NCI-H2081 (cell line): ENCODE measurements at places on chromosomes 11 and 22.
A peak's percentile ranks its signal among the peaks of the same experiment; 100 is the strongest.

GRCh38 chr11:123547180-123547579 is 107.2 kb downstream of the SCN3B start:
- no peak for DNase-seq

DNA sequence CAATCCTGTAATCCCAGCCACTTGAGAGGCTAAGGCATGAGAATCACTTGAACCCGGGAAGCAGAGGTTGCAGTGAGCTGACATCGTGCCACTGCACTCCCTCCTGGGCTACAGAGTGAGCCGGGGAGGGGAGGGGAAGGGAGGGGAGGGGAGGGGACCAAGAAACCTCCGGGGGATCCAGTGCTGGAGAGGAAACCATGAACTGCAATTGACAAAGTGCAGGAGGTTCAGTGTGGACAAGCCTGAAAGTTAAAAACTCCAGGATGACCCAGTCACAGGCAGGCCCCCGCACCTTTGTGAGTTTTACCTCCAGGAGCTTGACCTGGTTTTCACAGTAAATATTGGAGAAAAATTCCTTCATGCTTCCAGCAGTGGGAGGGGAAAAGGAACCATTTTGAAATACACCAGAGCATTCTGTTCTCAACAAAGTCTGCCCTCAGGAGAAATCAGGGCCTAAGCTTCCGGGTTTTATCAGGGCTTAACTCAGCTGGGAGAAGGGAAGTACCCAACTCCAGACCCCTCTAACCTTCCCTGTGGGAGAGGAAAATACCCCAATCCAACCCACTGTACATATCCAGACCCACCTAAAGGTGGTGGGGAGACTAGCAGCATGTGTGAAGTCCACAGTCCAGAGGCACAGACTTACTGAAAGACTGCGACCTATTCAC is 15.5 kb upstream of the ZFTA start:
- no peak for DNase-seq

DNA sequence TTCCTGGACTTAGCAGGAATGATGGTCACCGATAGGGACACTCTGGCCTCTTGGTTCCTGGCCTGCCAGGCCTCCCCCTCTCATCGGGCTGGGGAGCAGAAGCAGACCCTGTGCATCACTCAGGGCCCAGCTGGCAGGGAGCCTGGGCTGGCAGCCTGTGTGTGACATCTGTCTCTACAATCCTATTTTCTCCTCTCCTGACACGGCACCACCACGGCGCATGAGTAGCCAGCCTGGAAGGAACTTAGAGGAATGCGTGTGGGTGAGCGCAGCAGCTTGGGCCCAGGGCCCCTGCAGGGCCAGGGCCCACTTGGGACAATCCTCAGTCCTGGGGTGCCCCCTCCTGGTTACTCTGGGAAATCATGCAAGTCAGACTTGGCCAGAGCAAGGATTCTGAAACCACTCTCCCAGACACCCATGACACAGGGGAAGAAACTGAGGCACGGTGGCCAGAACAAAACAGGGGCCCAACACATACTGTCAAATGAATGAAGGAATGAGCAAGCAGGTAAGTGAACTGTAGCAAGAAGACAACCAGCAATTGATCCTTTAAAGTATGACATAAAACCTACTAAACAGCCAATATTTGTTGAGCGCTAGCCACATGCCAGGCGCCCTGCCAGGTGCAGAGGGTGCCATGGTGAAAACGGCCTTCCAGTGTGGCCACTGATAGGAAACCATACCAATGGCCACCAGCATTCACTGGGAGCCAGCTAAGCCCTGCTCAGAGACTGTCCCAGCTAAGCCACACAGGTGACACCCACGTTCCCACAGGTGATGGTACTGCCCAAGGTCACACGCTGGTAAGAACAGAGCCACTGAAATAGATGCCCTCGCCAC is 13.3 kb downstream of the RSPH14 start:
- DNase-seq: peak; percentile 53

- no peak for DNase-seq
These were observed 25.8 kb upstream of the LMO1 start for GRCh38 chr11:8289492-8289918.

DNA sequence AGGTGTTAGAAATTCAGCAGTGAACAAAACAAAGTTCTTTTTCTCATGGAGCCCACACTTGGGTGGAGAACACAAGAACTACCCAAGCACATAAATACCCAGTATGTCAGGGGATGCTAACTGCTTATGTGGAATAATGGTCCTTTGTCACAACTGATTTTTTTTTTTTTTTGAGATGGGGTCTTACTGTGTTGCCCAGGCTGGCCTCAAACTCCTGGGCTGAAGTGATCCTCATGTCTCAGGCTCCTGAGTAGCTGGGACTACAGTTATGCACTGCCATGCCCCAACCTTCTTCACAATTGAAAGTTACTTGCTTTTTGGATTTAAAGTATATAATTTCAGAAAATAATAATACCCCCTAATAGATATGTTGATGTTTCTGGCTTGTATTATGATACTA is 122.6 kb upstream of the RASSF10 start:
- no peak for DNase-seq

- DNase-seq: peak; percentile 15
These were observed 56.9 kb downstream of the MICAL2 start for GRCh38 chr11:12167061-12168000.

DNA sequence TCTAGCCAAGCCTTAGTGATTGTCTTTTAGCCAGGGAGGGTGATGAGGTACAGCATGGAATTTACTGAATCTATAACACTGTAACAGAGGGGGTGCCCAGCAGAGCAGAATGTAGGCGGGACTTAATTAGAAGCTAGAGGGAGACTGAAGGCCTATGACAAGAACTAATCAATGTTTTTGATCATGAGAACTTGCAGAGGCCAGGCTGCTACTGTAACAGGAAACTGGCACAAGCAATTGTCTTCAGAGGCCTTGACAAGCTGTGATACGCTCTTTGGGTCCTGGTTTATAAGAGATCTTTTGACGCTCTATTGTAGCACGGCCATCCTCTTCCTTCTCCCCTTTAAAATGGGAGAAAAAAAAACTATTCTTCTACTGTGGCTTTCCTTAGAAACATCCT is 1297.3 kb downstream of the JRKL start:
- DNase-seq: no peak

- DNase-seq: no peak
These were observed 11.1 kb downstream of the OR5B3 start for GRCh38 chr11:58395581-58395980.

GRCh38 chr11:79406376-79406775 is 34.5 kb downstream of the TENM4 start:
- DNase-seq: no peak

DNA sequence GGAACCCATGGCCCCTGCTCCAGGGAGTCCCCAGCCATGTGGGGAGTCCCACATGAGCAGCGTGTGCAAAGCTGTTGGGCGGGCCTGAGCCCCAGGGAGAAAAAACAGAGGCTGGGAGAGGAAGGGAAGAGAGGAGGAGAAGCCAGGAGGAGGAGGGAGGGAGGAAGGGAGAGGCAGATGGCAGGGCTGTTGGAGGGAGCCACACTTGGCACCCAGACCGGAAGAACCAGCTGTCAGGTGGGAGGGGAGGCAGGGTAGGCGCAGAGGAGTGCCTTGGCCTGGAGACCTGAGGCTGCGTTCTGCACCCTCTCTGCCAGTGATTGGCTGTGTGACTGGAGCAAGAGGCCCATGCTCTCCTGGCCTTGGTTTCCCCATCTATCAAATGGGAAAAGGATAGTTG is 6.7 kb downstream of the SYNGR1 start:
- DNase-seq: no peak

GRCh38 chr22:37080438-37080837 is 28.9 kb downstream of the KCTD17 start:
- no peak for DNase-seq

- no peak for DNase-seq
These were observed 38.6 kb downstream of the SERGEF start for GRCh38 chr11:17974246-17974645.
